Gastroesophageal sphincter (tissue), 4 donors: ENCODE measurements at places on chromosomes 1 and 21. TPM values are rescaled to one million over a fixed set of nuclear protein-coding genes. Genes with fewer than 3 reads are reported as not detected.

The MX2 gene
- 7.3 TPM for total RNA-seq

The KLHDC9 gene
- 22.6 TPM for total RNA-seq

The ZNF648 gene
- not detected for total RNA-seq

The PRPF38B gene
- total RNA-seq: 37.0 TPM

The TMOD4 gene
- total RNA-seq: 2.2 TPM

The CCDC185 gene
- total RNA-seq: 0.50 TPM

The RIIAD1 gene
- not detected for total RNA-seq

The PYCR2 gene
- total RNA-seq: 47.7 TPM

The HSPA6 gene
- 1.8 TPM for total RNA-seq

The GPX7 gene
- 18.5 TPM for total RNA-seq

The PRRX1 gene
- 27.9 TPM for total RNA-seq

The AKNAD1 gene
- 0.94 TPM for total RNA-seq

The CD5L gene
- total RNA-seq: not detected

The PLPPR5 gene
- total RNA-seq: not detected

The HLCS gene
- 14.4 TPM for total RNA-seq

The RNU1-1 gene
- under 0.01 TPM for total RNA-seq

The C4BPA gene
- total RNA-seq: not detected

The ACTL8 gene
- not detected for total RNA-seq

The XCL2 gene
- total RNA-seq: not detected

The PGBD5 gene
- 0.15 TPM for total RNA-seq

The ANXA9 gene
- total RNA-seq: not detected

The ADAM30 gene
- total RNA-seq: not detected

The ARTN gene
- 0.47 TPM for total RNA-seq

The SH3BGR gene
- 39.7 TPM for total RNA-seq

The RXFP4 gene
- total RNA-seq: not detected

The MED8 gene
- total RNA-seq: 31.4 TPM
